ENCODE measurements at places on chromosomes 7 and 10. TPM values are rescaled to one million over a fixed set of nuclear protein-coding genes. Genes with fewer than 3 reads are reported as not detected.

The FRG2B gene
- not detected for polyA plus RNA-seq

The SPDYE8 gene
- not detected for polyA plus RNA-seq

The OGDHL gene
- 25.4 TPM for polyA plus RNA-seq

- no peak for DNase-seq
These were observed 28.6 kb upstream of the ST7 start for GRCh38 chr7:116924741-116925140.

GRCh38 chr10:6473430-6473829, 106.6 kb downstream of the PRKCQ start:
- DNase-seq, result no peak

DNA sequence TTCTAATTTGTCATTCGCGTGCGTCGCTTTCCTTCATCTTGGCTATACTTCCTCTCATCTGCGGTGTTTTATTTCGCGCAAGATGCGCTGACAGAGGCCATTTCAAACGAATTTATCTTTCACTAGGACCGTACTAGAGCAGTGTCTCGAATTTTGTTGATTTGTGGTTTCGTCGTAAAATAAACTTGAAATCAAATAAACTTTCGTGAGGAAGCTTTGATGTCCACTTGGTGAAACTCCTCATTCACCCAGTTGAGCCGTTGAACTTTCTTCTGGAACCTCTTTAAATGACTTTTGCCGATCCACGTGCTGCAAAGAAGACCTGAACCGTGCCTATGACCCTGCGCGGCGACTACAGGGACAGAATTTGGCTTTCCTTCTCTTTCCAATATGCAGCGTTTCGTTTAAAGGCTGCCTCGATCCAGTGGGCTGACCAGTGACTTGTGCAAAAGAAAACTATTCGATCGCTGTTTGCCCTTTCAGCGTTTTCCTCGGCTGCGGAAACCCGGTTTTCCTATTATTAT, 163.9 kb upstream of the PPP1R3A start:
- peak; percentile 24 for DNase-seq

DNA sequence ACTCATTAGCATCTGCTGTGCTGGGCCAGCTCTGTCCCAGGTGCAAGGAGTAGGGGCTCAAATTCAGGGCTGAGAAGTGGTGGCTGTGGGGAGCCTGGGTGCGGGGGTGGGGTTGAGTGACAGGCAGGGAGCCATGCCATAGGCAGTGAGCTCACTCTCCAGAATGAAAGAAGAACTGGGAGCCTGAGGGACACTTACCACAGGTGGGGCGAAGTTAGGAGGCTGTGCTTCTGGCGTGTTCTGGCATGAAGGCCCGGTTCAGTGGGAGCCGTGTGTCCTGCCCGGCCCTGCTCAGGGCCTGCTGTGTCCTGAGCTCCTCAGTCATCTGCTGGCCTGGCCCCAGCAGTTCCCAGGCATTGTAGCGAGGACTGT, 62.5 kb downstream of the MKI67 start:
- no peak for DNase-seq

The MUC12 gene
- polyA plus RNA-seq, result not detected

DNA sequence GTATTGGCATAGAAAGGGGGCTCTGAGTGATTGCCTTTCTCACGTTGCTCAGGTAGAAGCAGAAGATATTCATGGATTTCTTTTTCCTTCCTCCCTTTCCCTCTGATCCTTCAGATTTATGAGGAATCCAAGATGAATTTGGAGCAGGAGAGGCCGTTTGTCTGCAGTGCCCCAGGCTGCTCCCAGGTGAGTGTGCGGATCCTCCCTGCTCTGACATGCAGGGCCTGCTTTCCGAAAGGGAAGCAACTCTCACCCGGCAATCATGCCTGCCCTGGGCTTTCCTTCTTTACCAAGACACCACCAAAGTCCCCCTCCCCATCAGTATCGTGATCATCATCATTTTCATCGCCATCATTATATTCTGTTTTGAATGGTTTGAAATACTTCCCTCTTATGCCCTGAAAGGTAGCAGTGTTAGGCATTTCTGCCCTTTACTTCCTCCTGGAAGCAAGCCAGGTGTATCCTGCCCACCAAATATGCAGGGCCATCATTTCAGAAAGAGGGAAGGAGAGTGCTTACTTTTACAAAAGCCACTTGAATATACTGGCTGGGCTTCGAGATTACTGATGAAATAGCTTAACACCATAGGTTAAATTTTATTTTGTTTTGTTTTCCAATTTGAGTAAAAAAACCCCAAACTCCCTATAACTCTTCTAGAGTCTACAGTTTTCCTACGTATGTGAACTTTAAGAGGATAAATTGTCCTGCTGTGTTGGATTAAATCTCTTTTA, 75.9 kb downstream of the CREB5 start:
- DNase-seq, result no peak

GRCh38 chr7:46881507-46882127, 700.3 kb downstream of the TNS3 start:
- no peak for DNase-seq

GRCh38 chr10:110739811-110740271, 95.7 kb downstream of the RBM20 start:
- no peak for DNase-seq

DNA sequence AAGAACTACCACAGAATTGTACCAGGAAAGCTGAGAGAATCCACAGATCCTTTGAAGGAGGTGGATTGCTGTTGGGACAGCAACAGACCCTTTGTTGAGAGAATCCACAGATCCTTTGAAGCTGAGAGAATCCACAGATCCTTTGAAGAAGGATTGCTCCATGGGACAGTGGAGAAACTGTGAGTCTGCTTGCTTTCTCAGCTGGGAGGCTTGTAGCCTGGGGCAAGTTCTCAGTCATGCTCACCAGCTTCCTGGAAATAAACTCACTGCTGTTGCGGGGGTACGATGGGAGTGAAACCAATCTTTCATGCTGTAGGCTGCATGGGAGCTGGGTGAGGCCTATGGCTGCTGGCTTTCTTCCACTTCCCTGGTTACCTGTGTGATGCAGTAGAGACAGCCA, 106.3 kb downstream of the C7orf25 start:
- no peak for DNase-seq

DNA sequence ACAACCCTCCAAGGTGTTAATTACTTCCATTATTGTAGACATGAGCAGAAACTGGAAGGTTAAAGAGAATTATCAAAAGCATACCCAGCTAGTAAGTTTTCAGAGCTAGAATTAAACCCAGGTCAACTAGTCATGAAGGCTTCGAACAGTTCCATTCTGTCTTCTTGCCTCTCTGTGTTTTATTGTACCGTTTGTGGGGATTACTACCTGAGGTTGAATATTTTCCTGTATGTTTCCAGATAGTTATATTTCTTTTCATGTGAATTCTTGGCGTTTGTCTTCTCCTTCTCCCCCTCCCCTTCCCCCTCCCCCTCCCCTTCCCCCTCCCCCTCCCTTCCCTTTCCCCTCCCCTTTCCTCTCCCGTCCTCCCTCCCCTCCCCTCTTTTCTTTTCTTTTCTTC, 218.0 kb upstream of the GALNT17 start:
- no peak for DNase-seq

- no peak for DNase-seq
These were observed 12.6 kb downstream of the BAZ1B start for GRCh38 chr7:73509463-73509862.

- no peak for DNase-seq
These were observed 31.2 kb downstream of the JAKMIP3 start for GRCh38 chr10:132096863-132097478.

- no peak for DNase-seq
These were observed 23.2 kb upstream of the RASSF4 start for GRCh38 chr10:44936314-44936975.

The TMEM213 gene
- not detected for polyA plus RNA-seq

DNA sequence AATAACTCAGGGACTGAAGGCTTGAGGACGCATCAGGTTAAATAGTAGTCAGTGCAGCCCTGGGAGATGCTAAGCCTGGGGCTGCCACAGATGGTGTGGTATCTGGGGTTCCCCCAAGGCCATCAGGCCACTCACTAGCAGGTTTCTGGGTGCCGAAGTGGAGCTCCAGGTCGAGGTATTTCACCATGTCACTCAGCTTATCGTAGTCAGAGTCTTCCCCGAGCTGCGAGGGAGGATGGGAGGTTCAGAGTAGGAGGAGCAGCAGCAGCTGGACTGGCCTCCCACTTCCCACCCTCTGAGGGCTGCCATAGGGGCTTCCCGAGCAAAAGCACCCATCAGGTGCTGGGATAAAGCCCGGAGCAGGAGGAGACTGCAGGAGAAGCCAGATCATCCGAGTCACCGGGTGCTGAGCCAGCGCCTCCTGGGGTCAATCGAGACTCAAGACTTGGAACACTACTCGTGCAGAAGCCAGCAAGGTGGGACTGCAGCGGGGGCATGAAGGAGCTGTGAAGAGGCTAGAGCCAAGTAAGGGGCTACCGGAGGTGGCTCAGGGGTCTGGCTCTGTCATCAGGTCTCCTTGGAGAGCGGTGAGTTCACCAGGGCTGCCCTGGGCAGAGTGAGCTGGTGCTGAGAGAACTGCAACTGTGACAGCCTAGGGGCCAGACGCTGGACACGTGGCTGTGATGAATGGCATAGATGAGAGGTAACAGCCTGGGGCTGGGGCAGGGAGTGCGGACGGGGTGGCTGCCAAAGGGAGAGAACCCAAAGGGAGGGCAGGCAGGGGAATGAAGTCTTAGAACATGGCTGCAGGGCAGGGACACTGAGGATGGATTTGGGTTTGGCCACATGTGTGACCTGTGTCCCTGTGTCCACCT, 45.3 kb downstream of the GRID2IP start:
- DNase-seq, result peak; percentile 47

The OR13A1 gene
- not detected for polyA plus RNA-seq

DNA sequence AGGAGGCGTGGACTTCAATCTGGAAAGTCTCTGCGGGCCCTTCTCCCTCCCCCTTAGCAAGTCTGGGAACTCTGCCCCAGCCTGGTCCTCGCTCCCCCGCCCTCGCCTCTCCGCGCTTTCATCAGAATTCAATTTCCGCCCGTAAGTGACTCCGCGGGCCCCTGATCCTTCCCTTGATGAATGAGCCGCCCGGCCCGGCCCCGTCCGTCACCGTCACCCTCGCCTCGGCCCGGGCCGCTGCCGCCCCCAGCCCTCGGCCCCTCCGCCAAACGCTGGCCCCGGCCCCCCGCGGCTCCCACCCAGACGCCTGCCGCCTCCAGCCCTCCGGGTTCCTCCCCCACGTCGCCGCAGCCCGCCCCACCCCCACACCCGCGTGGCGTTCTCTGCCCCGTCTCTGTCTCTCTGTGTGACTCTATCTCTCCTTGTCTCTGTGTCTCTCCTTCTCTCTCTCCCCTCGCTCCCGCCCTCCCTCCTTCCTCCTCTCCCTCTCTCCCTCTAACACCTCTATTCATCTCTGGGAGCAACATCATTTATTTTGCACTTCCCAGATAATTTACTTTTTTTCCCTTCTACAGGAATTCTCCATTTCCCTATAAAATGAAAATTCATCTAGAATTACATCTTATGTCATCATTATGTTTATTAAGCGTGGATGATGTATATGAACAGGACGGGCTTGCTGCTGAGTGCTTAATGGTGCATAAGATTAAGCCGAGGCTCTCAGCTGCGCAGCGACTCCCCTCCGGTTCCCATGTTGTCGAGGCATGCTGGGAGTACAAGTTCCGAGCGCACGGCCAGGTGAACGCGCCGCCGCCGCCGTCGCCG, 91.2 kb upstream of the PAX2 start:
- DNase-seq, result peak; percentile 81

GRCh38 chr10:131908151-131908550, 7.3 kb downstream of the PPP2R2D start:
- no peak for DNase-seq

DNA sequence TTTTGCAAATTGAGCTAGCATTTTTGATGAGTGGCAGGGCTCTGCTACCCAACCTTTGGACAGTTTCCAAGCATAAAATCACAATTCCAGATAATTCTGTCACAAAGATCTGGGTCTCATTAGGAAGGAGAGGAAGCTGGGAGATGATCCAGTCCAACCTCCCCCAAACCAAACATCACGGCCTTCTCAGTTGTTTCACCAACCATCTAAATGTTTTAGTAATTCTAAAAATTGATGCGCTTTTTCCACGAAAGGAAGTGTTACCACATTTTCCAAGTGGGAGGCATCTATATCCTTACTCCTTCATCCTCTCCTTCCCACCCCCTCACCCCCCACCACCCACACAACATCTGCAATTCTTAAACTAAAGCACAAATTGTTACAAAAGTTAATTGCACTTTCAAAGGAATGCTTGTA, 108.3 kb downstream of the EGFR start:
- no peak for DNase-seq

The WNT16 gene
- polyA plus RNA-seq, result 0.10 TPM

The HOXA4 gene
- not detected for polyA plus RNA-seq

- DNase-seq, result peak; percentile 9
These were observed 27.5 kb downstream of the NOD1 start for GRCh38 chr7:30450983-30451497.

The CALML3 gene
- polyA plus RNA-seq, result not detected

The INTS15 gene
- 39.1 TPM for polyA plus RNA-seq

- peak; percentile 49 for DNase-seq
These were observed 9.7 kb downstream of the EIF4H start for GRCh38 chr7:74183653-74184450.

The TRIM4 gene
- 6.6 TPM for polyA plus RNA-seq

DNA sequence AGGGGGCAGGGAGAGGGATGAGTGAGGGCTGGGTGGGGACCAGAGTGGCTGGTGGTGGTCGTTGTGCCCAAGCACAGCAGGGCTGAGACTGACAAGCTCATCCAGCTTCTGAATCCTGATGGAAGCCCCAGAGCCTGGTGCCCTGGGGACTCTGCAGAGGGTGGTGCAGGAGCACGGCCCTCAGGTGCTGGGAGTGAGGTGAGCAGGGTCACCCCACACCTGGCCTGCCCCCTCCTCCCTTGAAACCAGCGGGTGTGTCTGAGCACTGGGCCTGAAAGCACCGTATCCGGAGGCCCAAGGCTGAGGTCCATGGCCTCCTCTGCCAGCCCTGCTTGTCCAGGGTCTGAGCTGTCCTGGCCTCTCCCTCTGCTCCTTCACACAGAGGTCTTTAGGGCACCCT, 218.2 kb downstream of the ZNF248 start:
- no peak for DNase-seq

The ZNF438 gene
- polyA plus RNA-seq, result 2.5 TPM

The NME8 gene
- polyA plus RNA-seq, result not detected

GRCh38 chr10:84166620-84167288, 6.8 kb upstream of the GPR15LG start:
- DNase-seq, result no peak

DNA sequence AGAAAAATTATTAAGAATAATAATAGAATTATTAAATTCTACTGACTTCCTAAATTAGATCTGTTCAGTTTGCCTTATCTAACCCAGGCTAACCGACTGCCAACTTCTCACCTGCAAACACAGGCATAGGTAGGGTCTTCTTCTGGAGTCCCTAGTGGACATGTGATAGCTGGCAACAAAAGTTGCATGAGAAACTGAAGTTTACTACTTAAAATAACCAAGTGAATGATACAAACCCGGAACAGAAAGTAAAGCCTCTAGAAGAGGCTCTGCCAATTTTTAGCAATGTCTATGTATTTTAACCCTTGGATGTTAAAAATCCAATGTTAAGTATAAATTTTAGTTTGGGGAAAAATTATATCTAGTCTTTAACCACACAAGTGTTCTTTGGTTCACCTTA, 37.6 kb downstream of the NDUFB2 start:
- no peak for DNase-seq

- no peak for DNase-seq
These were observed 2.9 kb downstream of the PLXNA4 start for GRCh38 chr7:132573251-132573955.

Measured in SK-N-SH (cell line).